ENCODE measurements at places on chromosomes 16 and 17.

DNA sequence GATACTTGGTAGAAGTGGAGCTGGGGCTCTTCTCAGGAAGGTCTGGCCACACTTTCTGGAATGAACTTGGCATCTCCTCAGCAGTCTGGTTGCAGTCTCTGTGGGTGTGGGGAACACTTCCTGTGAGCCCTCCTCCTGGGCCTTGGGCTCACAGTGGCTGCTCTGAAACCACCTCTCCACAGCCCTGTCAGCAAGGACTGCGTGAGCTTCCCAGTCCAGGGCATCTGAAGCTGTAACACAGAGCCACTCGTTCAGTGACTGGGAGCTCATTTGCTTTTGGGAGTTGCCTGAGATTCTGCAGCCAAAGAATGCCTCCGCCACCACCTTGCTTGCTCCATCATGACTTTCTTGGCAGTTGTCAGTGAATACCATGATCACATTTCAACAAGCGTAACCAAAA lies 60.0 kb downstream of the CLEC16A start:
- DNase-seq, result no peak

DNA sequence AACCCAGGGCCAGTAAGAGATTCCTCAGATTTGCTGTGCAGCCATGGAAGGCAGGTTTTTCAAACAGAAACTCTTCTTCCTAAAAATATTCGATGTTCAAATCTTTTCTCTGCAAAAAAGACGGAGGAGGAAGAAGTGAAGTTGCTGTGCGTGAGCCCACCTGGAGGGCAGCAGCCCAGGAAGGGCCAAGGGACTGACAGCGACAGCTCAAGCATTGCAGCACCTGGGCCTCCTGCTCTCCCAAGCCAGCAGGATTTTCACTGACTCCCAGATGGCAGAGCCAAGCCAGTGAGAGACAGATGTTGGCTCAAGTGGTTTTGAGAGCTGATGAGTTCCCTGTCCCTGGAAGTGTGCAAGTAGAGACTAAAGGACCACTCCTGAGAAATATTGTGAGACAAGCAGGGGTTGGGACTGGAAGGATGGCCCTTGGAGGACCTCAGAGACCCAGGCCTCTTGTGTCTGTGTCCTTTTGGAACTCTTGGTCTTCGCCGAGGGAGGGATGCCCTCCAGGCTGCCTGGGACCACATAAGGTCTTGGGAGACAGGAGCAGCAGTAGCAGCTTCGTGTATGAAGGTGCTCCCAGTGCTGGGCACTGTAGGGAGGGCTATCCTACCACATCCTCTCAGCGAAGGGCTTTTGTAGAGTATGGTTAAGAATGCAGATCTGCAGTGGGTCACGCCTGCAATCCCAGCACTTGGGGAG lies 29.3 kb upstream of the TNFRSF13B start:
- DNase-seq, result no peak

DNA sequence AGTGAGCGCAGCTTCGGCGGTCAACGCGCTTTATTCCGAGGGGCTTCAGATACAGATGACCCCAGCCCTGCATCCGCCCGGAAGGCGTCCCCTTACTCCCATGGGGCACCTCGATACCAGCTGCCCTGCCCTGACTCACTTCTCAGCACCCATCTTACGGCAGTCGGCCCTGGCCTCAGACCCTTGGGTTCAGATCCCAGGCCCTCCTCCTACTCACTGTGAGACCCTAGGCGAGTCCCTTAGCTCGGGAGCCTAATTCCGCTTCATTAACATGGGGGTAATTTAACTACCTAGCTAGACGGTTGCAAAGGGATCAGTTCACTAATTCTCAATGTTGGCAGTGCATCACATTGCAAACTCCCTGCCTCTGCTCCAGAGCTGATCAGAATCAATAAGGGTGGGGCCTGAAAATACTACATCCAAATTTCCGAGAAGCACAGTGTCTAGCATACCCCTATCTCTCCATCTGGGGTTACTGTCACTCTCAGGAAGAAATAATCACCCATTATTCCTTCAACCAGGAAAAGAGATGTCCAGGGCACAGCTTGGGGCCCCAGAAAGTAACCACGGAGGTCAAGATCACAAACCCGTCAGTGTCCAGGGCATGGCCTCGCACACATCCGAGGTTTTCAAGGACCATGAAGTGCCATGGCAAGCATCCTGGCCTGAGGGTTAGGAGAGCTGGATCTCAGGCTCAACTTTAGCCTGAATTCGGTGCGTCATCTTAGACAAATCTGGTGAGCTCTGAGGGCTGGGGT lies 415 bp upstream of the FLOT2 start:
- no peak for DNase-seq

- DNase-seq, result no peak
Measured at GRCh38 chr17:81482673-81483072, 29.9 kb downstream of the ACTG1 start.

GRCh38 chr16:24972608-24973220 lies 42.5 kb downstream of the ARHGAP17 start:
- no peak for DNase-seq

- DNase-seq, result no peak
Measured at GRCh38 chr16:8923199-8923598, 40.5 kb downstream of the USP7 start.
